Cardiac muscle cell (in vitro differentiated cells and primary cell): ENCODE measurements at places on chromosomes 6 and 20.

- no peak overlapping the region for H3K4me3 ChIP-seq
- H3K27ac ChIP-seq, result no peak overlapping the region
- H3K4me1 ChIP-seq, result no peaks in the 10 kb centered on the region
- H3K36me3 ChIP-seq, result no peaks in the 10 kb centered on the region
- DNase-seq, result no peak
These were observed 53.8 kb upstream of the CD83 start for GRCh38 chr6:14063756-14064155.

DNA sequence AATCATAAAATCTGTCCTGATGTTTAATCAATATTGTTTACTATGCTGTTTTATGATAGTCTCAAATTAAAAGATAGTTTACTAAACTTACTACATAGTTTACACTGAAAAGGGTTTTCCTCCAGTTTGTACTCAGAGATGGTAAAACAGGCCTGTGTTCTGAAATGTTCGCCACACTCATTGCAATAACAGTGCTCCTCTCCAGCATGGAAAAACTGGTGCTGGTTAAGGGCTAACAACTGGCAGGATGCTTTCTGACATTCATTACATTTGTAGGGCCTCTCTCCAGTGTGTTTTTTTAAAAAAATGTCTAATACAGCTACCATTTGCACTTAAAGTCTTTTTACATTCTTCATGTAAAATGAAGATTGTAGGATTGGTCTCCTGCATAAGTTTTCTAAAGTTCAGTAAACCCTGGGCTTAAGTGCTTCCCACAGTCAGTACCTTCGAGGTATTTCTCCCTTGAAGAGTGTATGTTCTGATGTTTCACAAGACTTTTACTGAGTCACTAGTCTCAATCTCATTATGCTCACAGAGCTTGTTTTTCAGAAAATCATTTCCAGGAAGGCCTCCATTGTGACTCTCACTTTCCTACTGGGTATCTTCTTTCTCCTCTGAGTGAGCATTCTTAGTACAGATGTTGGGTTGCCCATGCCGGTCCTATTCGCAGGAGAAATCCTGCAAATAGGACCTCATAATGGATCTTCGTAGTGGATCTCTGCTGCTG is 8.7 kb upstream of the ZSCAN12 start:
- no peaks in the 10 kb centered on the region for H3K36me3 ChIP-seq
- no peaks in the 10 kb centered on the region for H3K4me1 ChIP-seq
- peak; percentile 3 for DNase-seq

DNA sequence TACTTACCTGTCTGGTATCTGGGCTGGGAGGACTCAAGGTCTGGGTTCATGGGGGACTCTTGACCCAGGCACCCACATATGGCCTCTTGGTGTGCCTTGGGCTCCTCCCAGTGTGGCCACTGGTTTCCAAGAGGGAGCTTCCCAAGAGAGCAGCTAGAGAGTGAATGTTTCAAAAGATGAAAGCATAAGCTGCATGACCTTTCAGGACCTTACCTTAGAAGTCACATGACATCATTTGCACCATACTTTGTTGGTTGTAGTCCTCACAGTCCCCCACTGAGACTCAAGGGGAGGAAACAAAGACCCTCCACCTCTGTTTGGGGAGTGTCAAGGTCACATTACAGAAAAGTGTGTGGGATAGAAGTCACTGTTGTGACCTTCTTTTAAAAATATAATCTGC is 13.9 kb downstream of the ACTR5 start:
- H3K4me3 ChIP-seq, result no peak overlapping the region
- no peak overlapping the region for H3K27ac ChIP-seq
- peaks cover 13% of the 10 kb centered on the region for H3K36me3 ChIP-seq
- DNase-seq, result no peak

- no peaks in the 10 kb centered on the region for H3K27me3 ChIP-seq
- H3K4me3 ChIP-seq, result no peak overlapping the region
- peaks cover 9% of the 10 kb centered on the region for H3K4me1 ChIP-seq
- no peak for DNase-seq
- no peaks in the 10 kb centered on the region for H3K36me3 ChIP-seq
These were observed 246.3 kb upstream of the RNF24 start for GRCh38 chr20:4261333-4262284.

GRCh38 chr6:68038815-68039408 is 596.2 kb upstream of the ADGRB3 start:
- H3K27ac ChIP-seq, result no peak overlapping the region
- H3K4me3 ChIP-seq, result no peak overlapping the region
- no peaks in the 10 kb centered on the region for H3K36me3 ChIP-seq

GRCh38 chr6:79536954-79537747 is at the start of gene LCA5:
TSS of gene LCA5 (minus strand) at chr6:79537430. CDS start at chr6:79518894, 18,536 bp downstream.
- no peaks in the 10 kb centered on the region for H3K36me3 ChIP-seq
- no peaks in the 10 kb centered on the region for H3K27me3 ChIP-seq
- peak; percentile 98 for DNase-seq
- H3K4me3 ChIP-seq, result peak within 1 kb of the TSS; percentile 78

GRCh38 chr20:11137688-11138087 is 463.9 kb upstream of the JAG1 start:
- H3K27ac ChIP-seq, result no peak overlapping the region
- no peaks in the 10 kb centered on the region for H3K4me1 ChIP-seq

DNA sequence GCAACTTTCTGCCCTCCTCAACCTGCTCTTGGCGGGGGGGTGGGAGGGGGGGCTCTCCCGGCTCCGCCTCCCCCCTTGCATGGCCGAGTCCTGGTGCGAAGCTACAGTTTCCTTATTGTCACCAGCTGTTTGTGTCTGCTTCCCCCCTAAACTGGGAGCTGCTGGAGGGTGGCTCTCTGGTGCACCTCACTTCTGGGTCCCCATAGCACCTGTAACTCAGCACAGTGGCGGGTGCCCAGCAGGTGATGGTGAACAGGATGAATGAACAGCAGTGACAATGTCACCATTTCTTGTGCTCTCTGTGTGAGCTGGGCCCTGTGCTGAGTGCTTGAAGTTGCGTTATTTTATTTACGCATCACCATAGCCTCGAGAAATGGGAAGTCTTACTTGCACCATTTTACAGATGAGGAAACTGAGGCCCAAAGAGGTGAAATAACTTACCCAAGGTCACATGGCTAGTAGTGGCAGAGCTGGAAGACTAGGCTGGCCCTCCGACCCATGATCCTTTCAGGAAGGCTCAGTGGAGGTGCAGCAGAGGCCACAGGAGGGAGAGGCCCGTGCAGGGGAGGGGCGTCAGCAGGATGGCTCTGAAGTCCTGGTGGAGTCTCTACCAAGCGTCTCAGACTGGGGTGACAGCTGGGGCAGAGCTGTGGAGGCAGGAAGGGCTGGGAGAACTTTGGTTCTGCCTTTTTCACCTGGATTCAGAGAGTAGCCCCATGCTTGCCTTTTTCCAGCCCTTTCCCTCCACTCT is 41.8 kb downstream of the SRC start:
- H3K4me3 ChIP-seq, result no peak overlapping the region
- H3K4me1 ChIP-seq, result no peaks in the 10 kb centered on the region
- H3K27ac ChIP-seq, result no peak overlapping the region
- no peak for DNase-seq
- no peaks in the 10 kb centered on the region for H3K36me3 ChIP-seq

DNA sequence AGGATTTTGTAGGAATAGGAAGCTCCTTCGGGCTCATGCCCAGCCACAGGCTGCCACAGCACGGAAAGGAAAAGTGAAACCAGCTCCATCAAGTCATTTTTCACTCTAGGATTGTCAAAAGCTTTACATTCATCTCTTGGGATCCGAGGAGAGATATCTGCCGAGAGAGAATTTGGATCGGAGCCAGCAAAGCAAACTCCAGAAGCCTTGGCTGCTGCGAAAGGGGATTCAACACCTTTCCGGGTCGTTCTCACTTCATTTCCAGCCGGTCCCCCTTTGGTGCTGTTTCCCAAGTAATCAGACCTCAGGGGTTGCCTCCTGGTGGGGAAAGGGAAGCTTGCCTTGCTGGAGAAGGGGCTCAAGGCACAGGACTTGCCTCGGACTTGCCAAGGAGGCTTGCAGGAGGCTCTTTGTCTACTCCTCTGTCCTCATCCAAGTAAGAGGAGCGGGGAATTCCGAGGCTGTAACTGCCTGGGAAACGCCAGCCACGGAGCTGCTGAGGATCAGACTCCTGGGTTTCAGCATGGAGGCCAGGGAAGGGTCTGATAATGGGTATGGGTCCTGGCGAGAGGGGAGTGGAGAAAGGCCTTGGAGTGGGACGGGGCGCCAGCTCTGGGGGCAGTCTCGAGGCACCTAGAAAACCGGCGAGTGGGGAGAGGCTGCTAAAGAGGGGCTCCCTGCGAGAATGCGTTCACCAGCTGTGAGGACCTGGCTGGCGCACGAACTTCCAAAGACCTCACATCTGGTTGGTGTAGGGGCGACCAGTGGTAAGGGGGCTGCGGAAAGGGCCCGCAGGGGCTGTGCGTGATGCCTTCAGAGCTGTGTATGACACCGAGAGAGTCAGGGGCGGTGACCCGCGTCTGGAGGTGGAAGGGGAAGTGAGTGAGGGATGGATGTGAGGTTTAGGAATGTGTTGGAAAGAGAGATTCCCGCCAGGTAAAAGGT is 702 bp downstream of the ETV7 start:
- H3K27ac ChIP-seq, result no peak overlapping the region
- H3K4me1 ChIP-seq, result no peaks in the 10 kb centered on the region

- no peak for DNase-seq
- no peaks in the 10 kb centered on the region for H3K4me1 ChIP-seq
- H3K4me3 ChIP-seq, result no peak overlapping the region
- H3K36me3 ChIP-seq, result no peaks in the 10 kb centered on the region
- no peak overlapping the region for H3K27ac ChIP-seq
These were observed 239.1 kb downstream of the THBS2 start for GRCh38 chr6:169014211-169015197.

DNA sequence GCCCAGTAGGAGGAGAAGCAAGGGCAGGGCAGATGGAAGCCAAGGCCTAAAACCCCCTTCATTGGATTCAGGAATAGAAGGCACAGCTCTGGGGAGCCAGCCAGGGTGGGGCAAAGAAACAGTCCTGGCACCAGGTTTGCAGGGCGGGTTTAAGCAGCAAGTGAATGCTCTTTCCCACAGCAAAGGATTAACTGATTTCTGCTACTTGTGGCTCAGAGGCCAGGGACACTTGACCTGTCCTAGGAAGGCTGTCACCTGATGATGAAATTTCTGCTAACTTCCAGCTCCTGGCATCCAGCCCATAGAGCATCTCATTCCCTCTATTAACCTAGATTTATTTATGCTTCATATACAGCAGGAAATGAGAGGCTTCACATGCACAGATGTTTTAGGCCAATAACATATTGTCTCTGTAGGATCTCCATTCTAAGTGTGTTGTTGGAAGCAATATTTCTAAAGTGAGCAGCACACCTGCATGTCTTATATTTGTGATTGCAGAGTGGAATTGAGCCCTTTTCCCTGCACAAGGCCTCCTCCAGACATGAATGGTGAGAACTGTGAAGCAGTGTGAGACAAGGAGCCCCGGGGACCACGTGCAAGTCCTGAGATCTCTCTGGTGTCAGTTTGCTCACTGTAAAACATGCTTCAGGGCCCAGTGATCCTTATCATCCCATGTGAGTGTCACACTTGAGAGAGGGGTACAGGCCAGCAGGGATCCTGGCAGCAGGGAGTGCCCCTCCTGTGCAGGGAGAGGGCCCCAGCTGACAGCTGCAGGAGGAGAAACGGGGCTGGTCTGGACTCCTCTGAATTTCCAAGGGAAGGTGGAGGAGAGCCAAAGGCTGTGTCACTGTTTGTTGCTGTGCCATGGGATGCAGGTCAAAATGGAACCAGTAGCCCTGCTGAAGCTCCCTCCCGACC is 41.1 kb upstream of the CST5 start:
- no peak for DNase-seq
- no peaks in the 10 kb centered on the region for H3K4me1 ChIP-seq
- H3K4me3 ChIP-seq, result no peak overlapping the region
- H3K27me3 ChIP-seq, result no peaks in the 10 kb centered on the region
- no peak overlapping the region for H3K27ac ChIP-seq

GRCh38 chr6:30570263-30570662 is 979 bp upstream of the ABCF1 start:
- H3K36me3 ChIP-seq, result no peaks in the 10 kb centered on the region
- DNase-seq, result no peak
- H3K4me3 ChIP-seq, result peak overlapping the region; percentile 49
- H3K27ac ChIP-seq, result no peak overlapping the region
- H3K4me1 ChIP-seq, result peaks cover 8% of the 10 kb centered on the region

- DNase-seq, result peak; percentile 7
- no peaks in the 10 kb centered on the region for H3K36me3 ChIP-seq
- H3K4me1 ChIP-seq, result peaks cover 3% of the 10 kb centered on the region
- H3K4me3 ChIP-seq, result no peak overlapping the region
- H3K27ac ChIP-seq, result no peak overlapping the region
These were observed 184.2 kb upstream of the FOXA2 start for GRCh38 chr20:22768266-22769178.

GRCh38 chr6:15677822-15678221 is 15.0 kb upstream of the DTNBP1 start:
- no peak overlapping the region for H3K27ac ChIP-seq
- H3K4me3 ChIP-seq, result no peak overlapping the region
- no peaks in the 10 kb centered on the region for H3K4me1 ChIP-seq

DNA sequence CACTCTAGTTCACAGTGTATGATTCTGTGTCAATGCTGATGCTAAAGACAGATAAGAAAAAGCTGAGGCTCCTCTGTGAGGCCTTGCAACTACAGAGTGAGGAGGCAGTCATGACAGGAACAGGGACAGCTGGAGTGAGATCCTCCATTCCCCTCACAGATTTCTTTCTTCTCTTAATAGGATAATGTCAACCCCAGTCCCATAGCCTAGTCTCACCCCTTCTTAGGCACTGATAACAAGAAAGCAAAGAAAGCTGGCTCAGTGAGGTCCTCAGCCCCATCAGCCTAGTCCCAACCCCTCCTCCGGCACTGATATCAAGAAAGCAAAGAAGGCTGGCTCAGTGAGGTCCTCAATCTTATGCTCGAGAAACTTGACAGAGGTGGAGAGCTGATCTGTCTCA is 2.1 kb upstream of the PTCHD4 start:
- H3K36me3 ChIP-seq, result no peaks in the 10 kb centered on the region
- DNase-seq, result no peak
- peaks cover 5% of the 10 kb centered on the region for H3K4me1 ChIP-seq
- H3K4me3 ChIP-seq, result no peak overlapping the region
- H3K27me3 ChIP-seq, result no peaks in the 10 kb centered on the region
- no peak overlapping the region for H3K27ac ChIP-seq

GRCh38 chr6:80440496-80441115 is 334.1 kb downstream of the BCKDHB start:
- H3K27ac ChIP-seq, result no peak overlapping the region
- H3K27me3 ChIP-seq, result no peaks in the 10 kb centered on the region
- no peak overlapping the region for H3K4me3 ChIP-seq
- no peaks in the 10 kb centered on the region for H3K4me1 ChIP-seq
- DNase-seq, result no peak
- H3K36me3 ChIP-seq, result no peaks in the 10 kb centered on the region

DNA sequence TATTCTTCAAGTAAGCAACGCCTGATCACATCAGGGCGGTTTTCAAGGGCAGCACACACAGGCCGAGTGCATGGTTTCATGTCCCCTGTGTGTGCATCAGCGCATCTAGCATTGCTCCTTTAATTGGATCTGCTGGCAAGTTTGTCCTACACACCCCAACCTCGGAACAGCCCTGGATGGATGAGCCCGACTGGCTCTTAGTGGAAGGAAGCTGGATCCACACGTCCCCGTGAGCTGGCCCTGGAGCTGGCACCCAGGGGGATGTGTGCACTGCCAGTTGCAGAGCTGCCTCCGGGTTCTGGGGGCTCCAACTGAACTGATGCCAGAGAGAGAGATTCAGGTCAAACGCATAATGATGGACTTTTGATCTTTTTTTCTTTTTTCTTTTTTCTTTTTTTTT is 39.2 kb upstream of the QKI start:
- no peaks in the 10 kb centered on the region for H3K4me1 ChIP-seq
- no peak overlapping the region for H3K27ac ChIP-seq
- no peaks in the 10 kb centered on the region for H3K36me3 ChIP-seq
- H3K4me3 ChIP-seq, result no peak overlapping the region
- H3K27me3 ChIP-seq, result no peaks in the 10 kb centered on the region

GRCh38 chr20:55159230-55159629 is 683.8 kb downstream of the DOK5 start:
- no peaks in the 10 kb centered on the region for H3K4me1 ChIP-seq
- no peaks in the 10 kb centered on the region for H3K27me3 ChIP-seq
- DNase-seq, result no peak
- H3K4me3 ChIP-seq, result no peak overlapping the region
